ENCODE measurements at places on chromosomes 7 and 10. TPM values are rescaled to one million over a fixed set of nuclear protein-coding genes. Genes with fewer than 3 reads are reported as not detected.

PLXNA4 gene
- polyA plus RNA-seq = 0.21 TPM

DRGX gene
- polyA plus RNA-seq = not detected

DNA sequence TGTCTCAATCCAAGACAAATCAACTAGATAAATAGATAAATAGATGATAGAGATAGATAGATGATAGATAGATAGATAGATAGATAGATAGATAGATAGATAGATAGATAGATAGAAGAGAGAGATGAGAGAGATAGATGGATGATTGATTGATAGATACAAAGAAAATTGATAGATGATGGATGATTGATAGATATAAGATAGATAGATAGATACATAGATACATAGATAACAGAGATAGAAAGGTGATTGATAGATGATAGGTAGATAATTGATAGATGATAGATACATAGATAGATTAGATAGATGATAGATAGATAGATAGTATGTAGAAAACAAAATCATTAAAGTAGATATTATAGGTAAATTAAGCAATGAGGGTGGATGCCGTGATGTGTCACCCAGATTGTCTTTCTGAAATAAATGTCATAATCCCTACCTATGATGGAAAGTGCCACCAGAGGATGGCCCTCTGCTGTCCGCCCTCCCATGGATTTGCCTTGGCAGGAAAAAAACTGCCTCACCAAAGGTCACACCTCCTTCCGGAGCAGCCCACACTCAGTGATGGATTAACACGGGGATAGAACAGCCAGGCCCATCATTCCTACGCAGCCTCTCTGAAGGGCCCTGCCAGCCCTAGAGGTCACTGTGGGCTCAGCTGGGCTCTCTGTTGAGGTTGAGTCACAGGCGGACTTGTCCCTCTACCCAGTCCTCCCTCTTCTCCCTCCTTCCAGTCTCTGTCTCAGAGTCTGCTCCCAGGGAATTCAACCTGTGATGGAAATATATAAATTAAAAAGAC is 50.8 kb downstream of the KCNH2 start:
- DNase-seq = no peak

PALS2 gene
- 6.0 TPM for polyA plus RNA-seq

DNA sequence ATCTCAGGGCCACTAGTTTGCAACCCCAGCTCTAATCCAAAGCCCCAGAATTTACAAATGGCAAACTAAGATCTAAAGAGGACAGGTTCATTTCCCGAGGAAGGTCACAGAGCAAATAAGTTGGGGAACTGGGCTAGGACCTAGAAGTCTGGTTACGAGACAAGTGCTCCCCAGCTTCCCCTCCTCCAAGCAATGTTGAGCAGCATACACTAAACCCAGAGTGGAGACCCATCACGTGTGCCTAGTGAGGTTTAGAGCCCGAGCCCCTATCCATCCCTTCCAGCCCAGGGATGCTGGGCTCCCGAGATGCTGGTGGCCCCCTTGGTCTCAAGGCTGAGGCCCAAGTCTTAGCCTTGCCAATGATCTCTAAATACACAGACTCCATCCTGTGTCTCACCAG is 209.5 kb upstream of the ZMIZ1 start:
- peak; percentile 12 for DNase-seq

NODAL gene
- polyA plus RNA-seq = not detected

DNA sequence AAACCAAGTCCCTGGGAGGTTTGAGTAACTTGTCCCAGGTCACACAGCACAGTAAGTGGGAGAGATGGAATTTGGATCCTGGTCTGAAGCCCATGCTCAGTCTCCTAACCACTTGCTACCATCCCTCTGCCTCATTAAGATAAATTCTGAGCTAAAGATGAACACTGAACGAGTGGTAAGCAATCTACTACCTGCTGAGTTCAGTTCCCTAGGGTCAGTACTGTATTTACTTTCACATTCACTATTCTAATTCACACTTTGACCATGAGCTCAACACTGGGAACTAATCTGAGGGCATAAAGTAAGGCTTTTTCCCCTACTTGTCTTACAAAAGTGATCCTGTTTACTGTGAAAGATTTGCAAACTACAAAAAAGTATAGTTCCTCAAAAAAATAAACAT is 2.4 kb downstream of the UROS start:
- DNase-seq = no peak

GRCh38 chr10:99346247-99346646 is 17.1 kb downstream of the CNNM1 start:
- no peak for DNase-seq

DNA sequence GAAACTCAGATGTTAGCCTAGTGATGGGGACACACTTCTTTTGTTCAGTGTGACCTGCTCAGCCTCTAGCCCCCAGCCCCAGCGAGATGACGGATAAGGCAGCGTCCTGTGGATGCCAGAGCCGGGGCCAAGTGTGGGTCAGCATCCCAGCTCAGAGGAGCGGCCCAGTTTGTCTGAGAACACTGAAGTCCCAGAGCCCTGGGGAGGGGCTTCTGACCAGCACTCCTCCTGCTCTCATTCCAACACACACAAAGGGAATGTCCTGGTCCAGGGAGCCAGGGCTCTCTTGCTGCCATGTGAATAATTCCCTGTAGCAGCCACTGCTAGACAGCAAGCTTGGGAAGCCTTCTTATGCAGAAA is 4.5 kb upstream of the ATP6V0E2 start:
- no peak for DNase-seq

GRCh38 chr7:27166531-27167505 is 1.5 kb upstream of the HOXA9 start:
- DNase-seq = no peak

OR2A7 gene
- polyA plus RNA-seq = 1.5 TPM

MINDY4 gene
- polyA plus RNA-seq = 1.9 TPM

- no peak for DNase-seq
Measured at GRCh38 chr7:90749774-90750173, 153.7 kb downstream of the CDK14 start.

DNA sequence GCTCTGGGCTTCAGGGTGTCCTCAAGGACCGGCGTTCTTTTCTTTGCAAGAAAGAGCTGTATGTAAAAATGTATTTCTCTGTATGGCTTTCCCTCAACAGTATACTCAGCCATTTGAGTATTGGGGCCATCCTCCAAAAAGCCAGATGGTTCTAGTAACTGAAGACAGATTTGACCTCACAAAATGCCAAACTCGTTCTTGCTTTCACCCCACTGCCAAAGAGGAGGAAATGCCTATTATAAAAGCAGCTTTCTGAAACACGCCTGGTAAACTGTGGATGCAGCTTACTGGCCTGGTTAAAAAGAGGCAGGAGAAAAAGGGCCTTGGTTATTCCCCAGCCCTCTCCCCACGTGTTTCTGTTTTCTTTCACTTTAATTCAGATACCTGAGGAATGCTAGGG is 7.7 kb upstream of the HTR5A start:
- DNase-seq = no peak

DNA sequence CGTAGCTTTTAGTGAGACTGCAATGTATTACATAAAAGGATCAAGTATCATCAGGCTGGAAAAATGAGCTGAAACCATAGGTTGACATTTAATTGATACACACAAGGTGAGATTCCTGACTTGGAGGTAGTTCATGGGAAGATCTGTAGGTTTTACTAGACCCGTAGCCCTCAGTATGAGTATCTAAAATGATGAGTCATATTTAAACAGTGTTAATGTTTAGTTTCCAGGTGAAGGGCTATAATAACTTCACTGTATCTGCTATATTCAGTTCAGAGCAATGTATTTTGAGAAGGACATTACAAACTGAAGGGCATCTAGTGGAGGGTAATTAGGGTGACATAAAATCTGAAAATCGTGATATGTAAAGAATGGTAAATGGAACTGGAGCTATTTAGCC is 35.0 kb downstream of the ENTPD1 start:
- DNase-seq = no peak

FXYD4 gene
- not detected for polyA plus RNA-seq

- no peak for DNase-seq
Measured at GRCh38 chr10:118383063-118383689, 41.1 kb upstream of the FAM204A start.

- no peak for DNase-seq
Measured at GRCh38 chr7:102122026-102122425, 164.6 kb upstream of the SH2B2 start.

DNA sequence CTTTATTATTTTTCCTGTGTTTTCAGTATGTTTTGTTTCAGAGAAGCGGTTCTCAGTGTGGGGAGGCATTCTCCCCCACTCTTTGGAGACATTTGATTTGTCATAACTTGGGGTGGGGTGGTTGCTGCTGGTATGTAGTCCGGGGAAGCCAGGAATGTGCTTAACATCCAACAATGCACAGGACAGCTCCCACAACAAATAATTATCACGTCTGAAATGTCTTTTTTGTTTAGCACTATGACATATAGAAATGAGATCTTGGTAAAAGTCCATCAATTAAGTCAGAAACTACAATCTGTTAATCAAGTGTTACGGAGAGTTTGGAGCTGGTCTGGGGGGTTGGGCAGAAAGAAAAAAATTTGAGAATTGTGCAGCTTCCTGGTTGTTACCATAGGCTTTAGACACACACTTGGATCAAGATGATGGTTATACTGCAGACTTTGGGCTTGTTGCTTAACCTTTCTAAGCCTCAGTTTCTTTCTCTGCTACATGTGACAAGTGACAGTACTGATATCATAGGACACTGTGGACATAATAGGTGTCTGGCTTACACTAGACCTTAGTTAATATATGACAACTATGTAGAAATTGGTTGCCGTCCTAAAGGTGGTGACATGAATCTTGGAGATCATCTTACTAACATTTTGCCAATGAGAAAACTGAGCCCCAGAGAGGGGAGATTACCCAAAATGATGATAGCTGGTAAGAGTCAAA is 113.7 kb downstream of the LRMDA start:
- no peak for DNase-seq

Data from liver (tissue), 10 donors.